ENCODE measurements at places on chromosomes 1 and 21.

GRCh38 chr1:10187026-10187334, 23.4 kb upstream of the KIF1B start:
- H3K4me1 ChIP-seq, result no peaks in the 10 kb centered on the region
- no peak for DNase-seq
- H3K4me3 ChIP-seq, result no peak overlapping the region
- no peaks in the 10 kb centered on the region for H3K27me3 ChIP-seq
- no peak overlapping the region for H3K27ac ChIP-seq

GRCh38 chr1:201648907-201649721, 110.2 kb downstream of the NAV1 start:
- peaks cover 5% of the 10 kb centered on the region for H3K27me3 ChIP-seq
- peak; percentile 26 for DNase-seq
- no peaks in the 10 kb centered on the region for H3K36me3 ChIP-seq
- H3K4me1 ChIP-seq, result no peaks in the 10 kb centered on the region
- H3K27ac ChIP-seq, result no peak overlapping the region
- H3K4me3 ChIP-seq, result peak overlapping the region; percentile 55

DNA sequence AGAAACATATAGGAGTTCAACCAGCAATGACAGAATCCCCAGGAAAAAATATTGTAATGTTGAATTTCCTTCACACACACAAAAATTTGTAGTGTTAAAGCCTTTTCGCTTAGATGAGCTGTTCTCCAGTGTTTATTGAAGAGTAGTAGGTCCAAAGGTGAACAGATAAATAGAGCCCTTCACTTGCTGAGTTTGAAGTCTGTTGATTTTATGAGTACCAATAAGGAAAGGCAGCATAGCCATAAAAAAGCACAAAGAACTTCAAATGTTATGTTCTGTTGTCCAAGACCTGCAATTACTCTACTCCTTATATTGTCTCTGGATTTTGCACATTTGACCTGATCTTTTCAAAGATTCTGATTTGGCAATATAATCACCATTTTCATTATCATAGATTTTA, 362.7 kb upstream of the B3GALT2 start:
- H3K4me1 ChIP-seq, result no peaks in the 10 kb centered on the region
- H3K27me3 ChIP-seq, result no peaks in the 10 kb centered on the region
- no peak overlapping the region for H3K27ac ChIP-seq

DNA sequence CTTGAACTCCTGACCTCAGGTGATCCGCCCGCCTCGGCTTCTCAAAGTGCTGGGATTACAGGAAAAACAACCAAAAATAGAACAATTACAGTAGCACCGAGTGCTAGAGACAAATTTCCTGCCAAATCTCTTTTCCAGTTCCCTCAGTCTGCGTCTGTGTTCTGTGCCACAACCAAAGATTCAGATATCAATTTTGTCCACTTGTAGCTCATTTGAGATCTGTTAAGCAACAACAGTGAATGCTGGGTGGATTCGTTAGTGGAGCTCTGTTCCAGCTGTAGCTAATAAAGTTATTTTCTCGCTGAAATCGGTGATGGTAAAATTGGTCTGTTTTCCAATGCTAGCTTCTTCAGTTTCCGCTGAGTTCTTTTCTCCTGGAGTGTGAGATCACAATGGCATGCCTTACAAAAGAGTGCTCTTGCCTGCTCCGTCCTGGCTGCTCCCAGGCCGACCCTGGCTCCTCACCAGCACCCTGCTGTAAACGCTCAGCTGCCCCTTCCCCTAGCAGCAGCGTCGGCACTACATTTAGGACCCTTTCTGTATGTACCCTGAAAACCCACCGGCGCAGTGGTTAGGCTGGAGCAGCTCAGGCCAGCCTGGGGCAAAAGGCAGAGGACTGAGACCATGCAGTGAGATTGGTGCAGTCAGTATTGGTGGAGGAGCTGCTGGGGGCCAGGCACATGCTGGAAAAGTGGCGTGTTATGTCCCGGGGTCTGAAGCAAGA, 395.4 kb downstream of the KIF26B start:
- H3K27me3 ChIP-seq, result peaks cover 96% of the 10 kb centered on the region
- no peaks in the 10 kb centered on the region for H3K36me3 ChIP-seq
- no peaks in the 10 kb centered on the region for H3K4me1 ChIP-seq
- no peak for DNase-seq
- no peak overlapping the region for H3K4me3 ChIP-seq

DNA sequence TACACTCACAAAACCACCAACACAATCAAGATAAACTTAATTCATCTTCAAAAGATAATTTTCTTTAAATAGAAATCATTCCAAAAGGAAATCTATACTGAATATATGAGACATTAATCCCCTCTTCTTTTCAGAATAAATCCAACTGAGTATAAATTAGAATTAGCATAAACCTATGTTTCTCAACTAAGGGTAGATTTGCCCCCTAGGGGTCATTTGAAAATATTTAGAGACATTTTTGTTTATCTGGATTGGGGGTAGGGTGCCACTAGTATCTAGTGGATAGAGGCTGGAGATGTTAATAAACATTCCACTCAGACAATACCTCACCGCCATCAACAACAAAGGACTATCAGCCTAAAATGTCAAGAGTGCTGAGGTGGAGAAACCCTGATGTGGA, 6.5 kb upstream of the TNFSF4 start:
- no peaks in the 10 kb centered on the region for H3K4me1 ChIP-seq
- no peak overlapping the region for H3K4me3 ChIP-seq
- no peaks in the 10 kb centered on the region for H3K36me3 ChIP-seq

DNA sequence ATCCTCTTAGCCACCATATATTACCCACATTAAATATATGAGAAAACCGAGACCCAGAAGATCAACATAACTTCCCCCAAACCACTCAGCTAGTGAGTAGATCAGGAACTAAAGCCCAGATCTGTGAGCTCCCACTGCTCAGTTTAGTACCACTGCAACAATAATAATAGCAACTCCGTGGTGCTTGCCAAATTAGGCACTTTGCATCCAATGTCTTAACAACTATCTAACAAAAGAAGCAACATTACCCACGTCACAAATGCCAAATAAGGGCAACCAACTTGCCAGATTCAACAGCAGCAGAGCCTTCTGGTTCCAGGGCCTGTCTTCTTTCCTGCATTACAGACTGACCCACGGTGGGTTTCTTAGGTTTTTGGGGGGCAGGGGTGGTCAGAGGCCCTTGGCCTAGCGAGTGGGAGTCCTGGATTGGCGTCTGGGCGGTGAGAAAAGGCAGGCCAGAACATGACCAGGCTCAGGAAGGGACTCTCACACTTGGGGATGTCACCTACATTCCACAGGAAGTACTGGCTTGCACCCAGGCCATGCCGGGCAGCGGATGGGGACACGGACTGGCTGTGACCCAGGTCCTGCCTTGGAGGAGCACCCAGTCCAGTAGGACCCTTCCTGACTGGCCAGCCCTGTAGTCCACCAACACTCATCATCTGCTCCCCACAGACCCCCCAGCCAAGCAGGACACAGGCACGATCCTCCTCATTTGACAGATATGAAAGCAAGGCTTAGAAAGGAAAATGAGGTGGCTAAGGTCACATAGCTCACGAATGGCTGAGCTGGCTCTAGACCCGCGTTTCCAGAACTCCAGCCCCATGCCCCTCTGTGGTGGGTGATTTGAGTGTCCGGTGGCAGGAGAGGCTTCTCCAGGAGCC, 4.6 kb downstream of the HCRTR1 start:
- H3K4me1 ChIP-seq, result no peaks in the 10 kb centered on the region
- no peak overlapping the region for H3K27ac ChIP-seq
- H3K36me3 ChIP-seq, result no peaks in the 10 kb centered on the region
- no peak for DNase-seq
- H3K4me3 ChIP-seq, result no peak overlapping the region
- H3K27me3 ChIP-seq, result no peaks in the 10 kb centered on the region

GRCh38 chr1:245465666-245466065, 310.9 kb downstream of the KIF26B start:
- no peak for DNase-seq
- H3K27ac ChIP-seq, result no peak overlapping the region
- H3K4me3 ChIP-seq, result no peak overlapping the region
- no peaks in the 10 kb centered on the region for H3K4me1 ChIP-seq
- peaks cover 63% of the 10 kb centered on the region for H3K27me3 ChIP-seq
- H3K36me3 ChIP-seq, result no peaks in the 10 kb centered on the region

- no peaks in the 10 kb centered on the region for H3K36me3 ChIP-seq
- no peaks in the 10 kb centered on the region for H3K27me3 ChIP-seq
- H3K4me1 ChIP-seq, result no peaks in the 10 kb centered on the region
- no peak for DNase-seq
Observed at GRCh38 chr21:25149022-25149421, 458.3 kb downstream of the MRPL39 start.

GRCh38 chr1:200099040-200099439, 71.5 kb downstream of the NR5A2 start:
- no peaks in the 10 kb centered on the region for H3K36me3 ChIP-seq
- no peak for DNase-seq
- no peaks in the 10 kb centered on the region for H3K27me3 ChIP-seq
- no peak overlapping the region for H3K4me3 ChIP-seq
- no peak overlapping the region for H3K27ac ChIP-seq

DNA sequence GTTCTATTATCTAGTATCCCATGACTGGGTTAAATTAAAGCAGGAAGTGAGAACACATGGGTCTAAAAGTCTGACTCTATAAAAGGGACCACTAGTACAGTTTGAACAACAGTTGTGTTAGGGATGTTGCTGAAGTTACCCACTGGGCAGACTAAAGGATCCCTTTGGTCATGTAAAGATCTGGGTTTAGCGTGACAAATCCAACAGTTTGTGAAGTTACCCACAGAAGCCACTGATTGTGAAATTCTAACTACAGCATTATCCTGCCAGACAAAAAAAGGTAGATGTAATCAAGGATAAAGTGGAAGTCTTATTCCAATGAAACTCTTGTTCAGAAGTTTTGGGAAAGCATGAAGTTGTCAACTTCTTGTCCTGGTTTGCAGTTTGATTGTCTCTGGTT, 5.7 kb downstream of the QSOX1 start:
- peaks cover 16% of the 10 kb centered on the region for H3K36me3 ChIP-seq
- peaks cover 47% of the 10 kb centered on the region for H3K4me1 ChIP-seq
- H3K27me3 ChIP-seq, result no peaks in the 10 kb centered on the region

DNA sequence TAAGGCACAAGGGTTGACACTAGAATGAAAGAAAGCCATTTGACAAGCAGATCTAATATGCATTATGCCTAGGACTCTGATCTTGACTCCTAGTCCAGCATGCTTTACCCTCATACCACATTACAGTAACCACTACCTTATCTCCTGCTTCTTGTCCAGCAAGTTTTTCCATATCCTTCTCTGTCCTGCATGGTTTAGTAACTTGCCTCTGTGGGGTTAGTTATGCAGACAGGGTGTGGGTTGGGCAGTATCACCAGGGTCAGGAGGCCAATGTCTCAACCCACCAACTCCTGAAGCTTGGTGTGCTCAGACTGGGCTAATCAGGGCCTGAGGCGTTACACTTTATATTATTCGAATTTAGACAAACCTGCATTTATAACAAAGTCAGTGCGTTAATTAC, 18.8 kb downstream of the DHDDS start:
- DNase-seq, result peak; percentile 52
- H3K36me3 ChIP-seq, result no peaks in the 10 kb centered on the region
- no peak overlapping the region for H3K4me3 ChIP-seq
- no peaks in the 10 kb centered on the region for H3K4me1 ChIP-seq
- H3K27me3 ChIP-seq, result no peaks in the 10 kb centered on the region
- no peak overlapping the region for H3K27ac ChIP-seq

DNA sequence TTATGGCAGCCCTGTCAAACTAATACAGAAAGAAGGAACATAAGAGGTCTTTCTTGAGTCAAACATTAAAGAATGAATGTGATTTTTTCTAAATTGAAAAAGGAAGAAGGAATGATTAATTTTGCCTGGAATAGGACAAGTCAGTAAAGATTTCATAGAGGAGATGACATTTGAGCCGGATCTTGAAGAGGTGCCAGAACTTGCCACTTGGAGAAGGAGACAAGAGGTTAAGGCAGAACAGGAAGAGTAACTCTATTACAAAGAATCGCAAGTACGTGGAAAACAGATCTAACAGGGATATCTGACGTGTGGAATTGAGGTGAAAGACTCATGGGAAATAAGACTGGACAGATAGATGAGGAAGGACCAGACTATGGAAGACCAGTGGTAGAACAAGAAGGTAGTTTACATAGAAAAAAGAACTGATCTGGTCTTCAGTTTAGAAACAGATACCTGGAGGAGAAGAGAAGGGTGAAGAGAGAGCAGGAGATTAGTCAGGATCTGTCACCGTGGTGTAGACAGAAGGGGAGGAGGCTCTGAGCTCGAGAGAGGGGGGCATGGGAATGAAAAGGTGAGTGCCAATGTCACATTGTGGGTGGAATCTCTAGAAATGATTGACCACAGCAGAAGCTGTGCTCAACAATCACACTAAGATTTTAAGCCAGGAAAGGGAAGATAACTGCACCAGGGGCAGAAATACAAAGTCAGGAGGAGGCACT, 32.5 kb downstream of the RHOU start:
- H3K27ac ChIP-seq, result no peak overlapping the region
- no peak for DNase-seq
- H3K27me3 ChIP-seq, result peaks cover 68% of the 10 kb centered on the region
- no peaks in the 10 kb centered on the region for H3K4me1 ChIP-seq

- peaks cover 14% of the 10 kb centered on the region for H3K36me3 ChIP-seq
- no peaks in the 10 kb centered on the region for H3K27me3 ChIP-seq
- no peak for DNase-seq
- peaks cover 55% of the 10 kb centered on the region for H3K4me1 ChIP-seq
Observed at GRCh38 chr1:26280333-26281042, 602 bp downstream of the SH3BGRL3 start.

- no peak overlapping the region for H3K4me3 ChIP-seq
- no peaks in the 10 kb centered on the region for H3K4me1 ChIP-seq
- no peak overlapping the region for H3K27ac ChIP-seq
- H3K36me3 ChIP-seq, result no peaks in the 10 kb centered on the region
- peaks cover 89% of the 10 kb centered on the region for H3K27me3 ChIP-seq
Observed at GRCh38 chr1:112337028-112337531, 58.9 kb upstream of the CTTNBP2NL start.

- H3K27ac ChIP-seq, result no peak overlapping the region
- H3K4me1 ChIP-seq, result no peaks in the 10 kb centered on the region
- H3K27me3 ChIP-seq, result no peaks in the 10 kb centered on the region
Observed at GRCh38 chr1:213381572-213382084, 330.6 kb downstream of the RPS6KC1 start.

DNA sequence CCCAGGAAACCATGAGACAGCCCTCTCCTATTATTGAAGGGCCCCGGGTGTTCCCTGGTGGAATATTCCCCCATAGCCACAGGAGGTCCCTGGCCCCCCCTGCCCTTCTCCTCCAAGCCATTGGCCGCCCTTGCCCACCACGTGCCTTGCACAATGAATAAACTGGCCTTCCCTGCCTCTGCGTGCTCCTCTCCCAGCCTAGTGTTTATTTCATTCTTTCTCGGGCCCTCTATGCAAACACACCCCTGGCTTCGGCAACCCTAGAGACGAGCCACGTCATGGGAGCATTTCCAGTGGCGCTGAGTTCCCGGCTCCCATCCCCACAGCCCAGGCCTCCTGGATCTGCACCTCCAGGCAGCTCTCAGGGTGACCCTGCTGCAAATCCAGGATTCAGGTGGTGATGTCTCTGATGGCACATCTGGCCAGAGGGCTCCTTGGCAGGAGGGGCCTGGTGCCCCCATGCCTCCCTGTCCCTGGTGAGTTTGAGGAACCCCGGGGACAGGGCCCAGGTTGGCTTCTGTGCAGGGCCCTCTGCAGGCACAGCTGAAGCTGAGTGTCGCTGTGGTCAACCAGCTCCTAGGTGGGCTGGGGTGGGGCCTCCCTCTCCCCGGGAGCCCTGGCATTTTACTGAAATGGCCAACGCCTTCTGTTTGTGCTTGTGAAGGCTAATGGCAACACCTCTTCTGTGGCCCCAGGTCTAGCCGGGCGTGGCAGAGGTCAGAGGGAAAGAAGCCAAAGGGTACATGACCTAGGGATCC, 6.2 kb downstream of the KRTAP10-12 start:
- H3K36me3 ChIP-seq, result no peaks in the 10 kb centered on the region
- peaks cover 67% of the 10 kb centered on the region for H3K27me3 ChIP-seq
- no peaks in the 10 kb centered on the region for H3K4me1 ChIP-seq
- no peak overlapping the region for H3K4me3 ChIP-seq
- no peak for DNase-seq
